Activated CD4-positive, alpha-beta T cell treated with anti-CD3 and anti-CD28 coated beads, Interleukin-2, amount 10 ng/mL, durations not matched to agents 7 days and 5 days (primary cell): ENCODE measurements at places on chromosomes 4 and X.
A peak's percentile ranks its signal among the peaks of the same experiment; 100 is the strongest.

DNA sequence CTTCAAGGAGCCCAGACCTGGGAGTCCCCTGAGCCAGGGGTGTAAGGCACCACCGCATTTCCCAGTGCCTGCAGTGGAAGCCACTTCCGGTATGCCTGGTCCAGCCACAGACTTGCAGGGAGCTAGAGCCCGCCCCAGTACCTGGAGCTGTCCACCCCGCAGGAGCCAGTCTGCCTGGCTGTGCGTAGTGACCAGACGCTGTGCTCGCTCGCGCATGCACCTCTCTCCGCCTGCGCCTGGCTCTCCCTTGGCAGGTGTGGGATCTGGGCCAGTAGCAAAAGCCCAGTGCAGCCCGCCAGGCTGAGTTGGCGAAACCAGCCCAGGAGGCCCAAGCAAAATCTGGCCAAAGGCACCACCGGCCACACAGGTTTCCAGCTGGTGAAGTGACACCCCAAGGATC, 973.7 kb upstream of the AGA start:
- no peak for DNase-seq

DNA sequence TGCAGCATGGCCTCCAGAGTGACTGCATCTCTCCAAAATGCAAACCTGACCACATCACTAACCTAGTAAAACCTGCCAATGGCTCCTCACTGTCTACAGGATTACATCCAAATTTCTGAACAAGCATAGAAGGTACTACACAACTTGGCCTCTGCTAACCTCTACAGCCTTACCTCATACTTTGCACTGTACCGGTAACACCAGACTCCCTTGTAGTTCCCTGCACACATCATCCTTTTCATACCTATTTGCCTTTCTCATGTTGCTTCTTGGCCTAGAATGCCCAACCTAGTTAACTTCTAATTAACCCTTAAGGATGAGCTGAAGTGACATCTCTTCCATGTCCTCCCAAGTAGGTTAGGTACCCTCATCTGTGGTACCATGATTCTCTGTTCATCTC, 33.4 kb upstream of the KCNE5 start:
- no peak for DNase-seq

DNA sequence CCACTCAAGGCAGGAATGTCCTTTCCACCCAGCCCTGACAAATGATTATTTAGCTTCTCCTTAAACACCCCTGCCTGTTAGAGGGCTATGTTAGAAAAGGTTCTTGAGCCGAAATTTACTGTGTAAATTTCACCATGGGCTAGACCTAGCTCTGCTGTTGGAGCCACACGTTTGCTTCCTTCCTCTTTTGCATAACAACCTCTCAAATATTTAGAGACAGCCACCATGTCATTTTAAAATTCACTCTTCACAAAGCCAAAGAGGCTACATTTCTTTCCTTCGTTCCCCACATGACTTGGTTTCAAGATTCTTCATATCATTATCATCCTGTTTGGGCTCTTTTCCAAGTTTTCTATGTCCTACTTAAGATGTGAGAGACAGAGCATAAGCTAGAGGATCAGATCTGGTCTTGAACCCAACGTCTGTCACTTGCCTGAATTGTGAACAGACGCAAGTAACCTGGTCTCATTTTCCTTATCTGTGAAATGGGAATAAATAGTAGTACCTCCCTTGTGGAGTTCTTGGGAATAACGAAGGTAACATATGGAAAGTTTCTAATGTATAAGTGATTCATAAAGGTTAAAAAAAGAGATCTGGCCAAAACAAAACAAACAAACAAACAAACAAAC, 6.7 kb downstream of the DOCK11 start:
- no peak for DNase-seq

- no peak for DNase-seq
Measured at GRCh38 chr4:148831945-148832344, 389.7 kb upstream of the NR3C2 start.

DNA sequence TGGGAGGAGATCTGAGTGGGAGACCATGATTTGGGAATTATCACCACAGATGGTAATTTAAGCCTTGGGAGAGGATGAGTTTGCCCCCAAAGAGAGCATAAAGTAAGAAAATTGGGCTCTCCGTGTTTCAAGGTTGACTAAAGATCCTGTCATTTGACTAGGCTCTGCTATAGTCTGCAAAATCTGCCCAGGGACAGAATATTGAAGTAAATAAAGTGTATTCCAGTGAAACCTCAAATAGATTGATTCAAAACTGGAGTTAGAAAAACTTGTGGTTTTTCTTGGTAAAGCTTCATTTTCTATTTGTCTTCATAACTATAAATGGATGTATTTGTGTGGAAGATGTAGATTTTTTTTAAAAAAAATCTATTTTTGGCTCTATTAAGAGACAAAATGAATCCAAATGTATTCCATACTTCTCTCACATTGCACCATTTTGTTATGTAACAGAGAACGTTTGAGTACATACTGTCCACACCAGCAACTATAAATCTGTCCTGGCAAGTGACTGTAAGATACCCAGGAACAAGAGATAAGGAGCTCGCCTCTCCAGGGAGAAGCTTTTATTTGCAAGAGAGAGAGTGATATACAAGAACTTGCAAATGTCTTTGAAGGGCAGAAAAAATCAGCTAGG, 170.2 kb downstream of the CBR4 start:
- no peak for DNase-seq

DNA sequence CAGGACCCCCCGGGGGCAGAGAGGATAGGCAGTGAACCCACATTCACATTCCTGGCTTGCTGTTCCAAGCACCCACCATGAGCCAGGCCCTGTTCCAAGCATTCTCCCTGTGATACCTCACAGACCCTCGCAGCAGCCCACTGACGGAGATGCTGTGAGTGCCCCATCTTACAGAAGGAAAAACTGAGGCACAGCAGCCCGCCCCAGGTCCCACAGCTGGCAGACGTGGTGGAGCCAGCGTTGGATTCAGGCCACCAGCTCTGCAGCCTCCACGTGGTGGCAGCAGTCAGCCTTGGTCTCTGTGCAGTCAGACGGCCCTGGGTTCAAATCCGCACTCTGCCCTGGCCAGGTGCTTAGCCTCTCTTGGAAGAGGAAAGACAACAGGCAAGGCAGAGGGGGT, 16.8 kb downstream of the MAN2B2 start:
- DNase-seq = no peak

GRCh38 chrX:6227453-6227835, 1.2 kb downstream of the NLGN4X start:
- DNase-seq = no peak

- DNase-seq = peak; percentile 20
Measured at GRCh38 chrX:148333989-148334388, 166.4 kb upstream of the AFF2 start.

DNA sequence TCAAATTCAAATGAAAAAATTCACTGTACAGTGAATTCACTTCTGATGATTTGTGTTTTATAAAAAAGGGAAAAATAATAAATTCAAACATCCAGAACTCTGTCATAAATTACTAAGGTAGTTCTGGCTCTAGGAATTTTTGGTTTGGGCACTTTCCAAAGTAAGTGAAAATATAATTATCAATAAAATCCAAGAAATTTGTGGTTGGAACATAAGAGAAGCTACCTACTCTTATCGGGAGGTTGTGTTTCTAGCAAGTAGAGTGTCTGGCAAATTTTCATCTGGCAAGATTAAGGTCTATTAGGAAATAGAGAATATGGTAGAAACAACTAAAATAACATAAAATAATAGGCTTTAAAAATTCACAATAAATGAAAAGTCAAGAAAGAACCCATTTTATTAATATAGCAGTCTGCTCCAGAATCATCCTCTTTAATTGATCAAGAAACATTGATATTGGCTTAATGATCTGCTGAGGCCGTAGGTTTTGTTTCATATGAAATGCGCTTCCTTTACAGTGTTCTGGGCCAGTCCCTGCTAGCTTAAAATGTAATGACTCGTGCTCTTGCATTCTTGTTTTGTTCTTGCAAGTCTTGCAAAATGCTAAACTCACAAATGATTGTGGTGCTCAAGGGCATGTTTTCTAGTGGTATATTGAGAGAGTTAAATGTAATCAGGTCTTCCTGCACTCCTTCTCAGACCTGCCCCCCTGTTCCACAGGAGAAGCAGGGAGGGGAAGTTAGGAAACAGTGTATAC, 331.4 kb downstream of the RAPGEF2 start:
- DNase-seq = no peak

- no peak for DNase-seq
Measured at GRCh38 chr4:3835527-3836405, 69.6 kb downstream of the ADRA2C start.

DNA sequence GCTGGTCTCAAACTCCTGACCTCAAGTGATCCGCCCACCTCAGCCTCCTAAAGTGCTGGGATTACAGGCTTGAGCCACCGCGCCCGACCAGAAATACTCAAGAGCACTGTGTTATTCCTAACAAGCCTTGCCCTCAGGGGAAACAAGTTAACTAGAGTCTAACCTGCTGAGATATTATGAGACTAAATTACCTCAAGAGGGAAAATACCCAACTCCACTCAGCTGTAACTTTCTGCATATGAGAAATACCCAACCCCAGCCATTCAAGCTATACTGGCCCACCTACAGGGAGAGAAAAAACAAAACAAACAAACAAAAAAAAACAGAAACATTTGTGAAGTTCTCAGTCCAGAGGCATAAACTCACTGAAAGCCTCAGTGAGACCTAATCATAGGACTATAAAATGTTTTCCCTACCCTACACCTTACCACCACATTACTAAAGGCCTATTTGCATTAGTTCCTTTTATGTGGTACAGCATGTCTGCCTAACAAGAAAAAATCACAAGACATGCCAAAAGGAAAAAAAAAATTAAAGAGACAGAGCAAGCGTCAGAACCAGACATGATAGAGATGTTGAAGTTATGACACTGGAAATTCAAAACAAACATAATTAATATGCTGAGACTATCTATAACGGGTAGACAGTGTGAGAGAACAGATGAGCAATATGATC, 876.0 kb downstream of the FSTL5 start:
- DNase-seq = no peak

- no peak for DNase-seq
Measured at GRCh38 chr4:3715061-3715854, 50.9 kb upstream of the ADRA2C start.

DNA sequence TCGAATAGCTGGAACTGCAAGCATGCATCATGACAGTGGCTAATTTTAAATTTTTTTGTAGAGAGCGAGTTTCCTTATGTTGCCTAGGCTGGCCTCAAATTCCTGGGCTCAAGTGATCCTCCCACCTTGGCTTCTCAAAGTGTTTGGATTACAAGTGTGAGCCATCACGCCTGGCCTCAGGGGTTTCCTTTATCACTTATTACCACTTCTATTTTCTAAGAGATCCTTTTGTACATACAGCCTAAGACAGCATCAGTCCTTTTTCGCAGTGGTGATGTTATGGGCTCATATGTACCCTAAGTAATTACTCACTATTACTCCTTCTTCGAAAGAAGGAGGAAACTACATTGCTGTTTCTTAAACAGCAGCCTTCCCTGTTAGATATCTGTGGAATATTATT, 54.1 kb upstream of the CDKN2AIP start:
- no peak for DNase-seq

GRCh38 chr4:173121076-173121561, 47.5 kb upstream of the GALNT7 start:
- no peak for DNase-seq

DNA sequence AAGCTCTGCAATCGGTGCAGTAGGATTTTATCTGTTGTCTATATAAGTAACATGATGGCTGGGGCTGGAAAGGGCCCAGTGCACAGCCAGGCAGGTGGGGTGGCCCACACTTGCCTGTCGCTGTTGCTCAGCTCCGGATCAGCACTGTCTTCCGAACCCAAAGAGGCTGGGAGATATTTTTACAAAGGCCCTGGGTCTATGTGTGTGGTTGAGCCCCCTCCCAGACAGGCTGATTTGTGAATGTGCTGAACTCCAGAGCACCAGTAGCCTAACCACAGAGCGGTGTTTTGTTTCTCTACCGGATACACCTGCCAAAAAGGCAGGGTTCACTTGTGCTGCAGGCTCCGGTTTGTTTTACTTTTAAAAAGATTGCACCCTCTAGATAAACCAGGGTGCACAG, 33.5 kb upstream of the CHRNA9 start:
- DNase-seq = peak; percentile 90

DNA sequence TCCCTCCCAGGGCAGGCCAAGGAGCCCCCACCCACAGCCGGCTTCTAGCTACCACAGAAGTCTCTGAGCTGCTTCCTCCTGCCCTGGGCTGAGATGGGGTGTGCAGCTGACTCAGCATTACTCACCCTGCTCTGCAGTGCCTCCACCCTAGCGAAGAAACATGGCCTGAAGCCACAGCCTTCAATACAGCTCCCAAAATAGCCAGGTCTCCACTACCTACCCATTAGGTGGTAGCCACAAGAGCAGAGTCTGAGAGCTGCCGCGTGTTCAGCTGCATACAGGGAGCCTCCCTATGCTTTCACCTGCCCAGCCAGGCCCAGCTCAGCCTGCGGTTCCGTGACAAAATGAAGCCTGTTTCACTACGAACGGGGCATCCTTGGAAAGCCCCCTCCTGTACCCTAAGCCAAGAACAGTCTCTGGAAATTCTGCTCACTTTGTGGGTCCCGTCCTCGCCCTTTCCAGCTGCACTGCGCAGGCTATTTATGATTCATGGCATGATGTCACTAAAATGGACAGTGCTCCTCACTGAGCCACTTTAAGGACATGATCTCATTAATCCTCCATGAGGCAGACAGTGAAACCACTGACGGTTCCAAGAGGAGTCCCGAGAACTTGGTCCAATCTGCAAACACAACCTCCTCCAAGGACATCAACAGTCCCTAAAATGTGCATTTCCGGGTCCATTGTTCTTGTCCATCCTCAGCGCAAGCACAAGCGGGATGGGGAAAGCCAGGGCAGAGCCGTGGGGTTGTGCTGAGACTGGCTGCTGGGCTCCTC, 20.2 kb downstream of the WDR1 start:
- DNase-seq = peak; percentile 84

- DNase-seq = no peak
Measured at GRCh38 chr4:8301851-8302730, 32.5 kb downstream of the HTRA3 start.

DNA sequence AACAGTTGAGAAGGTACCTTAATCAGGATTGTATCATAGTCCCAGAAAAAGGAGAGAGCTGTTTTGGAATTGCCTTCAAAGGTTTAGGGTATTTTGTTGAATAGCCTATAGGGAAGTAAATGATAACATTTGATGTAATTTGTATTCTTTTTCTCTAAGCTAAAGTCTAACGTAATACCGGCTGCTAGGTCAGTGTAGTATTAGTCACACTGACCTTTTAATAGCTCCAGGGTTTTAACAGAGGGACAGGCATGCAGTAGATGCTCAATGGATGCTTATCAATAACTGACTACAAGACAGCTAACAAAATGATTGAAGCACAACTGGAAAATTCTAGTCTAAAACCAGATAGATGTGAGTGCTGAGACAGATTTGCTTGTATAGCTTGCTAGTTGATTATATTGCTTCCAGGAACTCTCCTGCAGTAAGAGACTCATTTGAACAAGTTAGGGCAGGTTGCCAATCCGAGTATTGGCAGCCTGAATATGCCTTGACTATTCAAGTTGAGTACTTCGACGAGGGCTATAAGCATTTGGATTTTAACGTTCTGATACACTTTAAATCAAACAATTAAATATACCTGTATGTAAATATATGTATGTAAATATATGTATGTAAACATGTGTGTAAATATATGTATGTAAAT, 16.5 kb upstream of the PNPLA4 start:
- DNase-seq = no peak
